ENCODE measurements at places on chromosomes 2 and 18.

DNA sequence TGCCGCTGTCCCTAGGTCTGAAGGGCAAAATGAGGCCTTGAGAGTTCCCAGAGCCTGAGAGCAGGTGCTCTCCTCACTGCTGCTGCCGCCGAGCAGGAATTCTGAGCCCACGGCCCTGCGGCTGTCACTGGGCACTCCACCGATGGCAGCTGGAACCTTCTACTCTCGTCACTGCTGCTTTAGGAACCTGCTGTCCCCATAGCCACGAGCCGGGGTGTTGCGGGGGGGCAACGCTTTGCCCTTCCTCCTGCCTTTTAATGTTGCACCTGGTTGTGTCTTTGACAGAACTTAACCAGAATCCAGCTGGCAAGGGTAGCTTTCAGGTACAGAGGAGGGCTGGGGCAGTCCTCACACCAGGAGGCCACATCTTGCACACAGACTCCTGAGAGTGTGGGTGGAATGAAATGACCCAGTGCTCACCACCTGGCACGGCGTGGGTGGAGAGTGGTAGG lies 32.3 kb downstream of the NCK2 start:
- DNase-seq: no peak

DNA sequence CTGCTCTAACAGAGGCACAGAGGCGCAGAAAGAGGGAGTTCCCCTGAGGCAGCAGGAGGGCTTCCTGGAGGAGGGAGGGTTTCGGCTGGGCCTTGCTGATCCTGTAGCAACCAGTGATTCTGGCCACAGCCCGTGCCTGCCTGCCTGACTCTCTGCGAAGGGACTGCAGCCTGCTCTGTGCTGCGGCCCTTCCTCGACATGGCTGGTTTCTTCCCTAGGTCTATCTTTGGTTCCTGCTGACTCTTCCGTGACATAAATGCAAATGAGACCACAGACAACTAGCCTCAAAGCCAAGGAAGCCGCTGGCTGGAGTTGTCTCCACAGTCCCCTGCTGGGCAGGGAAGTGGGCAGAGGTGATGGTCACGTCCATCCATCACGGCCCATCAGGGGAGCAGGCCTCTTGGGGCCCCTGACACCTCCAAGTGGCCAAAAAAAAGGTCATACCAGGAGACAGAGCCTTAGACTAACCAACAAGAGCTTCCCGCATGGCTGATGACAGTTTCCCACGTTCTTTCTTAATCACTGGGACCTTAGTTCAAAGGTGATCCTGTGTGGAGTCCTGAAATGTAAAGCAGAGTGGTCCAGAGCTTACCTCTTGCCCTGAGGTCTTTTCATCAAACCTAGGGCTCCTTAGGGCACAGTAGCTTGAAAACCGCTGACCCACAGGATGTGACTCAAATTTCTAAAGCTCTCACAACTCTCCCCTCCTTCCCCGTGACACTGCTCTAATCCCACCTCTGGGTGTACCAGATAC lies 55.3 kb downstream of the HS1BP3 start:
- no peak for DNase-seq

- DNase-seq: no peak
These were observed 2.2 kb downstream of the RBM45 start for GRCh38 chr2:178114462-178114861.

DNA sequence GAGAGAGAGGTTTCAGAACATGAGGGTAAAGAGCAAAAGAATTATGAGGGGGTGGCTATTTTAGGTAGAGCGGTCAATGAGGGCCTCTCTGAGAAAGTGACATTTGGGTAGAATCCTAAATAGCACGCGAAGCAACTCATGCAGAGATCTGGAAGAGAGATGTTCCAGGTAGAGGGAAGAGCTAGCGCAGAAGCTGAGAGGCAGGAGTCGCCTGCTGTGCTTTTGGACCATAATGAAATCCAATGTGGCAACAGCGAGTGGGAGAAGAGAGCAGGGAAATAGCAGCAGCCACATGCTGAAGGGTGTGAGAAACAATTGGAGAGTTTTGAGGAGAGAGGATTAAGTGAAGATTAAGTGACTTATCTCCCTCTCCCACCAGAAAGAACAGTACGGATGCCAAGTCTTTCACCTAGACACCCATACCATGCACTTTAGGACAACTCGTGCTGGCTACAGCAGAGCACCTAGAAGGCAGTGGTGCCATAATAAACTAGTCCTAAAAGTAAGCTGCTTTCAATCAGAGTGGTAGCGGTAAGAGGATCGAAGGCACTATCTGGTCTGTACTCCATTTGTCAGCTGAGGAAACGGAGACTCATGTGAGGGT lies 129.7 kb downstream of the LRP2 start:
- DNase-seq: no peak

- no peak for DNase-seq
These were observed 671.1 kb downstream of the RNF144A start for GRCh38 chr2:7588295-7588694.

DNA sequence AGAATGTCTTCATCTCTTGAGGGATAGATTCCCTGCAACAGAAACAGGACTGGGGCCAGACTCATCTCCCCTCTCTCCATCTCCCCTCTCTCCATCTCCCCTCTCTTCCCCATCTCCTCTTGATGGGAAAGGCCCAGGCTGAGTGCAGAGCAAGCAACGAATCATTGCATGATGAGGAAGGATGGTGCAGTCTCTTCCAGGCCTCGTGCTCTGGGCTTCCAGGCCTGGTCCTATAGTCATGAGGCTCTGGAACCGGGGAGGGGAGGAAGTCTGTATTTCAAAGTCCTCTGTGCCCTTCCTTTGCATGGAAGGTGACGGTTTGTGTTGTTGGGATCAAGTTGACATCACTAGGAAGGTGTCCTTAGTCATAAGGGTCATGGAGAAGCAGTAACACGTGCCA lies 115.6 kb upstream of the NEDD4L start:
- no peak for DNase-seq

- no peak for DNase-seq
These were observed 1745.6 kb upstream of the CELF4 start for GRCh38 chr18:39311111-39311712.

GRCh38 chr2:190431907-190432306 lies 23.8 kb downstream of the MFSD6 start:
- no peak for DNase-seq

- DNase-seq: no peak
These were observed 115.9 kb downstream of the HAUS1 start for GRCh38 chr18:46220116-46220515.

DNA sequence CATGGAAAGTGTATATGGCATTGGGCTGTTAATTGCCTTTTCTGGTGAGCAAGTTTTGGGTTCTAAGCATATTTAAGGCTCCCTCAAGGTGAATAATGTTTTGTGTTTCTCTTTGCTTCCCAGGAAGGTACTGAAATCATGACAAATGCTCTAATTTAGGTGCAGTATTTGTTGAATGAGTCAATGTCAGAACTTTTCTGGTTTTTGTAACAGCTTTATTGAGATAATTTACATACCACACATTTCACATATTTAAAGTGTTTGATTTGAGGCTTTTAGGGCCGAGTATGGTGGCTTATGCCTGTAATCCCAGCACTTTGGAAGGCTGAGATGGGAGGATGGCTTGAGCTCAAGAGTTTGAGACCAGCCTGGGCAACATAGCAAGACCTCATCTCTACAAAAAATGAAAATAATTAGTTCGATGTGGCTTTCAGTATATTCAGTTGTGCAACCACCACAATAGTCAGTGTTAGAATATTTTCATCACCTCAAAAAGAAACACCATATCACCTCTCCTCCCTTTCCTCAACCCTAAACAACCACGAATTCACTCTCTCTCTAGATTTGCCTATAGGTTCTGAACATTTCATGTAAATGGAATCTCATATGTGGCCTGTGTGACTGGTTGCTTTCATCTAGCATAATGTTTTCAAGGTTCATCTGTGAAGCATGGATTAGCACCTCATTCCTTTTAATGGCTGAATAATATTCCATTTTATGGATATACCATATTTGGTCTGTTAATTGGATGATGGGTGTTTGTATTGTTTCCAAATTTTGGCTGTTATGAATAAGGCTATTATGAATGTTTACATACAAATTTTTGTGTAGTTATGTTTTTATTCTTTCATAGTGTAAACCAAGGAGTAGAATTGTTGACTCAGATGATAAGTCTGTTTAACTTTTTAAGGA lies 54.9 kb downstream of the MGAT5 start:
- no peak for DNase-seq

GRCh38 chr18:13463526-13464210 lies 245.1 kb downstream of the LDLRAD4 start:
- DNase-seq: no peak

GRCh38 chr2:43743706-43744105 lies 30.1 kb upstream of the DYNC2LI1 start:
- no peak for DNase-seq

GRCh38 chr18:24239341-24239740 lies 100.5 kb downstream of the CABYR start:
- DNase-seq: no peak

DNA sequence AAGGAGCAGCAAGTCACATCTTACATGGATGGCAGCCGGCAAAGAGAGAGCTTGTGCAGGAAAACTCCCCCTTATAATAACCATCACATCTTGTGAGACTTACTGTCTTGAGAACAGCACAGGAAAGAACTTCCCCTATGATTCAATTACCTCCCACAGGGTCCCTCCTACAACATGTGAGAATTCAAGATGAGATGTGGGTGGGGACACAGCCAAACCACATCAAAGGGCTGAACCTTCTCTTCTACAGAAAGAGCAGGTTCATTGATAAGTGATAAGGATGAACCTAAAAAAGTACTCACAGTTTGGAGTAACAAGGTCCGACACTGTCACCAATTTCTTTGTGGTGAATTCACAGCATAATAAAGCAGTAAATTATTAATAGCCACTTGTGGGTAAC lies 422.2 kb upstream of the FSIP2 start:
- DNase-seq: no peak

GRCh38 chr2:240503848-240504247 lies 53.9 kb downstream of the ANKMY1 start:
- DNase-seq: no peak

DNA sequence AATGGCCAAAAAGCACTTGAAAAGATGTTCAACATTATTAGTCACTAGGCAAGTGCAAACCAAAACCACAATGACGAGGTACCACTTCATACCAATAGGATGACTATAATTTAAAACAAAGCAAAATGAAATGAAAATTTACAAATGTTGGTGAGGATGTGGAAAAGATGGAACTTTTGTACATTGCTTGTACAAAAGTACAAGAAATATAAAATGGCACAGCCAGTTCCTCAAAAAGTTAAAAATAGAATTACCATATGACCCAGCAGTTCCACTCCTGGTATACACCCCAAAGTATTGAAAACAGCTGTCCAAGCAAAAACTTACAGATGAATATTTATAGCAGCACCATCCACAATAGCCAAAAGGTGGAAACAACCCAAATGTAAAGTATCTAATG lies 107.8 kb upstream of the XPO1 start:
- DNase-seq: no peak

DNA sequence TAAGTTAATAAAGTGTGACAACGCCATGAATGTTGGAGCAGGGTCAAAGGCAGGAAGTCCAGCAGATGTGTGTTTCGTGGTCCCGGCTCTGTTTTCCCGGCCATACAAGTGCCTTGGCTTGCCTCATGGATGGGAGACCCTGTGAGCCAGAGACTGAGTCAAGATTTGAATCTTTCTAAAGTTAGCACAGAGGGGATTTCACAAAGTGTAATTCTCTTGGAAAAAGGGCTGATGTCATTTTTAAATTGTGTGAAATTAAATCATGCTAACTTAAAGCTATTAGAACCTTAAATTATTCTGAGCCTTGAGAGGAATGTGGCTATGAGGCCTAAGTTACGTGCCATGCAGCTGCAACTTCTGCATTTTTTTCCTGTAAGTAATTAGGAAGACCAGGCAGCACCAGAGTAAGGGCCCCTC lies 38.3 kb upstream of the RALBP1 start:
- DNase-seq: no peak

GRCh38 chr2:2472044-2472443 lies 141.0 kb upstream of the MYT1L start:
- no peak for DNase-seq

GRCh38 chr2:26590508-26590907 lies 50.7 kb downstream of the CIB4 start:
- DNase-seq: no peak

- no peak for DNase-seq
These were observed 127.8 kb upstream of the SIX3 start for GRCh38 chr2:44813658-44814057.

- DNase-seq: no peak
These were observed 28.8 kb downstream of the ADAM23 start for GRCh38 chr2:206472094-206472493.

GRCh38 chr2:172256886-172257285 lies 154.2 kb upstream of the DLX2 start:
- DNase-seq: no peak

GRCh38 chr2:33042265-33042664 lies 95.5 kb downstream of the LTBP1 start:
- DNase-seq: no peak

- no peak for DNase-seq
These were observed 7.6 kb upstream of the LPIN1 start for GRCh38 chr2:11738589-11739436.

- DNase-seq: no peak
These were observed 638.0 kb upstream of the ZEB2 start for GRCh38 chr2:145157741-145158591.

DNA sequence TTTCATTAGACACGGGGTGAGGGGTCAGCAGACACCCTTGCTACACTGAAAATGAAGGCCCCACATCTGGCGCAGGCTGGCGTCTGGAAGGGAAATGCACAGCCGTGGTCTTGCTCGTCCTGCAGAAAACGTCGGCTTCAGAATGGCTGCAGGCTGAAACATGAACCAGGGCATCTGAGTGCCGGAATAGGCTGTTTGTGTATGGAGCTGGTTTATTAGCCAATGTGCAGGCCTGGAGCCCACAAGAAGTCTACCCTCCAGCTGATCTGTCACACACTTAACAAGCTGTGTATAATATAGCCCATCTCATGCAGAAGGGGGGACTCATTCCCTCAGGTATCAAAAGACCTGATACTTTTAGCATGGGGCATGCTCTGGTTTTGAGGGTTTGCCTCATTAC lies 153.4 kb upstream of the SOX11 start:
- no peak for DNase-seq

- no peak for DNase-seq
These were observed 50.6 kb downstream of the EPAS1 start for GRCh38 chr2:46347648-46348280.

DNA sequence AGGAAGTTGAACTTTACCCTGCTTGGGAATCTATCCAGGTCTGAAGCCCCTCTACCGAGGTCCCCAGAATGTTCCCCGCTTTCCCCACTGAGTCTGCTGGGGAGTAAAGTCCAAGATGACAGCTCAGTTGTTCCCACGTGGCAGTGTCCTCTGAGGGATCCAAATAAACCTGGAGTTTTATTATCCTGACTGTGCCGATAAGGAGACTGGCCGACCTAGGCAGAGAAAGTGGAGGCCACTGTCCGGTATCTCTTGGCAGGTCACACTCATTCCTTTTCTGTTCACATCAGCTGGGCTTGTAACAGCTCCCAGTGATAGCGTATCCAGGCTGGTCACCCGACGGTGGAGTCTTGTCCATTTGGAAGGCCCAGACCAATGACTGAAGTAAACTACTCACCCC lies 27.5 kb upstream of the C18orf32 start:
- no peak for DNase-seq

GRCh38 chr2:190948671-190949070 lies 65.3 kb downstream of the STAT1 start:
- no peak for DNase-seq

GRCh38 chr2:101007415-101008345 lies 5.6 kb downstream of the RPL31 start:
- no peak for DNase-seq

Data from NCI-H2029 treated with DMSO at 0.1 percent for 48 hours (cell line).